Right cardiac atrium (tissue), 5 donors: ENCODE measurements at places on chromosomes 6 and 20.

- no peak for DNase-seq
These were observed 292.3 kb upstream of the EYS start for GRCh38 chr6:65999288-65999791.

DNA sequence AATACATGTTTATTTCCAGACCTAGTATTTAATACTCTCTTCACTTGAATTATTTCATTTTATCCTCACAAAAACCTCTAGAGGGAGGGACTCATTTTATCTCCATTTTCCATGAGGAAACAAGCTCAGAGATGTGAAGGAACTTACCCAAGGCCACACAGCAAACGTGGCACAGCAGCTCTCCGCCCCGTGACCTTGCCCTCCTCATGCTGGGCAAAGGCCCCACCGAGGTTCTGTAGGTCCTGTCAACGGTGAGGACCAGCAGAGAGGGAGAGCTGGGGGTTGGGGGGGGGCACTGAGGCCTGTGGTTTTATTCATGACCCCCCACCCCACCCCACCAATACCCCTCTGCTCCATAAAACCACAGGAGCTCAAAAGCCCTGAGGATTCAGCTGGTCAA, 40.9 kb upstream of the TLDC2 start:
- DNase-seq: no peak

- no peak for DNase-seq
These were observed 7.2 kb upstream of the NELFCD start for GRCh38 chr20:58973866-58974265.

GRCh38 chr6:4464638-4465037, 311.6 kb upstream of the CDYL start:
- DNase-seq: no peak

DNA sequence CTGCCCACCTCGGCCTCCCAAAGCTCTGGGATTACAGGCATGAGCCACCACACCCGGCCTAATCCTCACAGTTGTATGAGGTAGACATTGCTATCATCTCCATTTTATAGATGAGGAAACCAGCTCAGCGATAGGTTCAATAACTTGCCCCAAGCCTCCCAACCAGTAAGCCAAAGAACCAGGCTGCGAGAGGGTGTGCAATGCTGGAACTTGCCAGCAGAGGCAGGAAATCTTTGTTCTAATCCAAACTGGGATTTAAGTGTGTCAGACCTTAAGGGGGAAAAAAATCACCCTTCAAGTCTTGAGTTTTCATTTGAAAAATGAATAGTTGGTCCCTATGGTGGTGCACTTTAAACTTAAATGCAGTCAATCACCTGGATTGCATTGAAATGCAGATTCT, 20.1 kb upstream of the RNGTT start:
- peak; percentile 58 for DNase-seq

- no peak for DNase-seq
These were observed 783.0 kb downstream of the TENT5A start for GRCh38 chr6:80969439-80969838.

- DNase-seq: no peak
These were observed 77.9 kb upstream of the ID4 start for GRCh38 chr6:19759117-19759880.

DNA sequence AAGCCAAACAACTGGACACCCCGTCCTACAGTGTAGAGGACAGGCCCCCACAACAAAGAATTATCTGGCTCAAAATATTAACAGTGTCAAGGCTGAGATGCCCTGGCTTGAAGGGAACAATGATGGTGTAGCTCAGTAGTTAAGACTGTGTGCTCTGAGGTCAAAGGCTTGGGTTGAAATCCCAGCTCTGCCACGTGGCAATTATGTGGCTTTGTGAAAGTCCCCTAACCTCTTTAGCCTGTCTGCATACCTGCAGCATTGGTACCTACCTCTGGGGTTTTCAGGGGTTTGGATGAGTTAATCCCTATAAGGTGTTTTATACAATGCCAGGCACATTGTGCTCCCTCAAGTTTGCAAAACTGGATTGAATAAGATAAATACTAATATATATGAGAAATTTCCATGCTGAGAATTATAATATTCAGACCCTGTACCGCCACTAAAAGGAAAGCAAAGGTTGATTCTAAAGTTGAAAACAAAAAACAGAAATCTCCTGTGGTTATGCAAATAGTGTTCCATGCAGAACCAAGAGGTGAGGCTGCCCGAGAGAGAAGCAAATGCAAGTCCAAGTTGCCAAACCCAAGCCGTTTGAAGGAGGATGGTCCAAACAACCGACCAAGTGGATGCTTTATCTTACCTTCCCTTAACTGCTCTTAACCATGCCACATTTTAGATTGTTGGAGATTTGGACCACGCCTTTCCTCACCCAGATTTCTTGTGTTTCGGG, 199.8 kb downstream of the NFATC2 start:
- DNase-seq: no peak

DNA sequence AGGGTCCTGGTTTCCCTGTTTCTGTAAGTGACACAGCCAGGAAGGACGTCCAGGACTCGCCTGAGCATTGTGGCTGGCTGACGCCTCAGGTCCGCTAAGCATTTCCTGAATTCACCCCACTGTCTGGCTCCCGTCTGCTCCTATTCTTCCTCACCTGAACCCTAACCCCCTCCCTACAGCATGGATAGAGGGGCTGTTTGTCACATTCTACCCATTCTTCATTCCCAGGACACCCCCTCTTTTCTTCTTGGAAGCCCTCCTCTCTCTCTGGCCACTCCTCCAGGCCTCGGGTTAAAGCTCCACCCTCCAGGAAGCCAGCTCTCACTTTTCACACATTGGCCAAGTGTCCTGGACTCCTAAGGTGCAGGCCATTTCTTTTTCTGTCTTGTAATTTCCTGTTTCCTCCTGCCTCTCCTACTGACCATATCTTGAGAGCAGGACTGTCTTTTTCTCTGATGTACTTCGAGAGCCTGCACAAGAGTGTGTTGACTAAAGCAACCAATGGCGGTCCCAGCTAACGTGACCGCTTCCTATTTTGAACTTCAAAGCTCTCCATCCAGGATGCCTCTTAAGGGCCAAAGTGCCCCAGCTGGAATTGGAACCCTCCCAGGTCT, 24.2 kb upstream of the MYMX start:
- no peak for DNase-seq

GRCh38 chr20:63114006-63114692, 101.8 kb downstream of the YTHDF1 start:
- DNase-seq: peak; percentile 11

GRCh38 chr6:149480502-149481280, 4.1 kb downstream of the ZC3H12D start:
- DNase-seq: no peak

DNA sequence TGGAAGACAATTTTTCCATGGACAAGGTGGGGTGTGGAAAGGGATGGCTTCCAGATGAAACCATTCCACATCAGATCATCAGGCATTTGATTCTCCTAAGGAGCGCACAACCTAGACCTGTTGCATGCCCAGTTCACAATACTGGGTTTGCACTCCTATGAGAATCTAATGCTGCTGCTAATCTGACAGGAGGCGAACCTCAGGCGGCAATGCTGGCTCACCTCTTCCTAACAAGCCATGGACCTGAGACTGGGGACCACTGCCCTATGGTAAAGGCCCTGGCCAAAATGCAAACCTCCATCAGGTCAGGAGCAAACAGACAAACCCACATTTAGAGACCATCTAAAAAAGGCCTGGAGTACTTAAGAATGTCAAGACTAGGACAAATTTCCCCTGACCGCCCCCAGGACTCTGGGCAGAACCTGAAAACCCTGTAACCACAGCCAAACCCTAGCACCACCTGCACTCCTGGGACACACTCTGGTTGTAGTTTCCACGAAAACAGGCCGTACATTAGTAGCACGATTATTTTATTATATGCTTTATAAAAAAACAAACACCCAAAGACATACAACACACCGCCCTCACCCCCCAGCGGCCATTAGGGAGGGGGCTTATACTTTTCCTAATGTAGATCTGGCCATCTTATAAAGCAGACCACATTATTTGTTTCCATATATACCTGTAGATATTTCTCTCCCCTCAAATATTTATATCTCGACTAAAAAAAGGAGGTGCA, 27.3 kb downstream of the SNX5 start:
- no peak for DNase-seq
